Muscle of arm (tissue), 14 donors: ENCODE measurements at places on chromosomes 1 and 21.
A peak's percentile ranks its signal among the peaks of the same experiment; 100 is the strongest.

DNA sequence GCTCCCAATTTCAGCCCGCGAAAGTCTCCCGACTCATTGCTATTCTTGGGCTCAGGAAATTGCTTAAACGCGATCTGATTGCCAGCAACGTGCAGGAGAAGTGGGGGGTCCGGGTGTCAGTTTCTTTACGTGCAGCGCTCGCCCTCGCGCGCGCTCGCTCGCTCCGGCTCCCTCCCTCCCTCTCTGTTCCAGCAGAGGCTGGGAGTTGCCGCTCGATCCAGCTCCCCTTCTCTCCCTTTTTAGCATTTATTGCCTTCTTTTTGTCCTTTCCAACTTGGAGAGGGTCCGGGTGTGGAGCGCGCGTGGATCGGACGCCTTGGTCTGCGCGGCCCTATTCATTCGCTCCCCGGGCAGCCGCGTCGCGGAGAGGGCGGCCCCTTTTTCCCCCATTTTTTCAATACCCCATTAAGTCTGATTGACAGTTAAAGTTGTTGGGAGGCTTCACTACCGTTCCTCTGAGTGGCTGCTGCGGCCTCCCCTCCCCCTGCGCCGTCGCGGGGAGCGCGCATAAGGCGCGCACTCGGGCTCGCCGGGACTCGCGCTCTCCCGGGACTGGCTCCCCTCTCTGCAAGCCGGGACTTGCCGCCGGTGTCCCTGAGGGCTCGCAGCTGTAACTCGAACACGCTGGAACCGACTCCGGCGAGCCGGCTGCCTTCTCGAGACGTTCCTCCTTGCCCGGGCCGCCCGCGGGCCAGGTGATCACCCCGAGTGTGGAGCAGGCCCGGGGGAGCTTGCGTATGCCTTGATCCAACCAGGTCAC, at the start of gene DHRS3:
Gene DHRS3 (minus strand): TSS at position 310 of the 760 bp plus-strand sequence. CDS start 862 bp downstream, outside the sequence.
- peak; percentile 88 for DNase-seq

GRCh38 chr1:192631749-192632148, 4.2 kb upstream of the RGS13 start:
- DNase-seq: no peak

DNA sequence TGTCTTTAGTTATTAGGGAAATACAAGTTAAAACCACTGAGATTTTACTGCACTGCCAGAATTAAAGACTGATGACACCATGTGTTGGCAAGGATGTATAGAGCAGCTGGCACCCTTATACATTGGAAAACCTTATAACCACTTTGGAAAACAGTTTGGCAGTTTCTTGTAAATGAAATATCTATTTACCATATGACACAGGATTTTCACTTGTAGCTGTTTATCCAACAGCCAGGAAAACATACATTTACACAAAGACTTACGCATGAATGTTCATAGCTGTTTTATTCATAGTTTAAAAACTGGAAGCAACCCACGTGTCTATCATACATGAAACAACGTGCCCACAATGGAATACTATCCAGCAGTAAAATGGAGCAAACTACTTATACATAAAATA, 45.3 kb downstream of the PRRC2C start:
- DNase-seq: no peak

- no peak for DNase-seq
Observed at GRCh38 chr1:218467101-218468072, 122.3 kb downstream of the TGFB2 start.

DNA sequence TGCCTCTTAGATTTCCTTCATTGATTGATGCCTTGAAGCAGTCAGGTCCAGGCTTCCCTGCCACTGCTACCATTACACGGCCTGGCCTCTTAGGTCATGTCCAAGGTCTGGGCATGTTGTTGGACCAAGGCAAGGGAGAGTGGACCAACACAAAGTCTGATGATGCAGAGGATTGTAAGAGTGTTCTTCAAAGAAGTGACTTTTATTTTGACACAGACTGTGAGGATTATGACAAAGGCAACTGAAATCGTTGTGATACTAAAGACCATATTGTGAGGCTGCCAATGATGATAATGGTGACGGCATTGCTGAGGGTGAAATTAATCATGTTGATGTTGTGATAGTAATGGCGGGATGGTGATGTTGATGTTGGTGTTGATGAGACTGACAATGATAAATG, 149.5 kb downstream of the GRIK3 start:
- DNase-seq: no peak

GRCh38 chr1:37274938-37275631, 199.3 kb upstream of the ZC3H12A start:
- DNase-seq: no peak
